ENCODE measurements at places on chromosomes 6 and 20. TPM values are rescaled to one million over a fixed set of nuclear protein-coding genes. Genes with fewer than 3 reads are reported as not detected.
A peak's percentile ranks its signal among the peaks of the same experiment; 100 is the strongest.

- peaks cover 31% of the 10 kb centered on the region for H3K36me3 ChIP-seq
- H3K27me3 ChIP-seq: no peaks in the 10 kb centered on the region
- no peak overlapping the region for H3K4me3 ChIP-seq
- no peak for DNase-seq
- peaks cover 2% of the 10 kb centered on the region for H3K4me1 ChIP-seq
- H3K27ac ChIP-seq: no peak overlapping the region
These were observed 59.5 kb downstream of the SCAF8 start for GRCh38 chr6:154792761-154793160.

DNA sequence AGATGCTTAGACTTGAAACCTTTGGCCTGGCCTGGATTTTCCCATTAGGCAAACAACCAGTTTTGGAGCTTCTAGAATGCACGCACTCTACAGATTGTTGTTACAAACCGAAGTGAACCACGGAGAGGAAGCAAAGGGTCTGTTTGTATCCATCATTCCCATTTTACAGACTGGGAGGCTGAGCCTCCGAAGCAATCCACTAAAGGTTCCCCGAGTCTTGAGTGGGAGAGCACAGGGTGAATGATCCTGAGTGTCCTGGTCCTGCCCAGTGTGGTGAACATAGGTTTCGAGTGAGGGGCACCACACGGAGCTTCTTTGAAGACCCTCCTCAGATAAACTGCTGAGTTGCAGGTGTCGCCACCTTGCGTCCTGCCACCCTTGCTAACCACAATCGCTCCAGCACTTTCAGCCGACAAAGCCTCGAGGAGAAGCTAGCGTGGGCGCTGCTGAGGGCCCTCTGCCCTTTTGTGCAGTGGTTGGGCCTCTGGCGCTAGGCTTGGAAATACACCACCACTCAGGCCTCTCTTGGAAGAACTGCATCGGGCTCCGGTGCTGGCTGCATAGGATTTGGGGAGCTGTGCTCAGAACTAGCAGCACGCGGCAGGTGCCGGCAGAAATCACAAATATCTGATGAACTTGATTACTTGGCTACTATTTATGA is 1.4 kb upstream of the PRDM13 start:
- peaks cover 41% of the 10 kb centered on the region for H3K4me1 ChIP-seq
- peak overlapping the region; percentile 24 for H3K27ac ChIP-seq
- peaks cover 3% of the 10 kb centered on the region for H3K36me3 ChIP-seq
- H3K27me3 ChIP-seq: peaks cover 92% of the 10 kb centered on the region
- no peak for DNase-seq
- no peak overlapping the region for H3K4me3 ChIP-seq

- peaks cover 10% of the 10 kb centered on the region for H3K27me3 ChIP-seq
- no peaks in the 10 kb centered on the region for H3K36me3 ChIP-seq
- no peak for DNase-seq
- no peaks in the 10 kb centered on the region for H3K4me1 ChIP-seq
- no peak overlapping the region for H3K27ac ChIP-seq
These were observed 44.7 kb downstream of the EYA2 start for GRCh38 chr20:46939031-46939965.

- H3K27me3 ChIP-seq: peaks cover 4% of the 10 kb centered on the region
- DNase-seq: no peak
- no peak overlapping the region for H3K4me3 ChIP-seq
- H3K4me1 ChIP-seq: no peaks in the 10 kb centered on the region
- no peaks in the 10 kb centered on the region for H3K36me3 ChIP-seq
These were observed 197.4 kb downstream of the ESR1 start for GRCh38 chr6:152004896-152005295.

TCF15 gene
- not detected for total RNA-seq

DNA sequence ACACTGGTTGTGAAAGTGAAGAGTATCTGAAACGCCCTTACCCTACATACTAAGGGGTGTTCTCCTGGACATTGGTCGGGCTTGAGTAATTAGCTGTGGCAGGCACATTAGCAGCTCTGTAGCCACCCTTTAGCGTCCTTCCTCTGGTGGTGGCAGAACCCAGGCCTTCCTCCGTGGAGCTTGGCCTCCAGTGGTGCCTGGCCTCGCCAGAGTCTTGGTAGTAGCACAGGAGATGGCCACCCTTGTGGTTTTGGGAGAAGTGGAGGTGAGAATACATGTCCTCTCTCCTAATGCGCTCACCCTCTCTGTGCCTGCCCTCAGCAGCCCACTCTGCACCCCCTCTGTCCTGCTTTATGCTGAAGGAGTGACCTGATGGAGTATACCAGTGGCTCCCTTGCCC is 17.6 kb upstream of the UQCC2 start:
- DNase-seq: no peak
- no peak overlapping the region for H3K4me3 ChIP-seq
- peaks cover 21% of the 10 kb centered on the region for H3K27me3 ChIP-seq
- H3K4me1 ChIP-seq: no peaks in the 10 kb centered on the region
- H3K36me3 ChIP-seq: no peaks in the 10 kb centered on the region
- no peak overlapping the region for H3K27ac ChIP-seq

SRMS gene
- total RNA-seq: not detected

KIAA1755 gene
- total RNA-seq: not detected

GRCh38 chr6:92582211-92582610 is 837.1 kb downstream of the EPHA7 start:
- H3K4me1 ChIP-seq: no peaks in the 10 kb centered on the region
- no peaks in the 10 kb centered on the region for H3K27me3 ChIP-seq
- H3K27ac ChIP-seq: no peak overlapping the region
- no peak overlapping the region for H3K4me3 ChIP-seq

GRCh38 chr6:132391391-132392269 is 9.6 kb downstream of the MOXD1 start:
- no peak overlapping the region for H3K4me3 ChIP-seq
- H3K36me3 ChIP-seq: no peaks in the 10 kb centered on the region
- DNase-seq: no peak
- H3K27me3 ChIP-seq: peaks cover 35% of the 10 kb centered on the region
- H3K27ac ChIP-seq: no peak overlapping the region
- H3K4me1 ChIP-seq: no peaks in the 10 kb centered on the region

DNA sequence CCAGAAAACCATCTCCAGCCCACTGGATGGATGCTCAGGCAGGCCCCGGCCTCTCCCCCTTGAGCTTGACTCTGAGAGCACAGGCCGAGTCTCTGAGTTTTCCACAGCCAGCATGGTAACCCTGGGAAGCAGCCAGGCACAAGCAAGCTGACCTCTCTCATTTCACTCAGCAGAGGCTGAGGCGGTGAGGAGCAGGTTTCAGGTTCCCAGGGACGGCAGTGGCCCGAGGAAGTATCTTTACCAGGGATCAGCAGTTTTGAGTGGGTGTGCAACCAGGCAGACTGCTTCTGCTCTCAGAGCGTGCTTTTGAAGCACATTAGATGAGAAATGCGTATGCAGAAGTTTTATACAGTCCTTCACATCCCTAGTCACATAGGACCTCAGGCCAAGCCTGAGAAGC is 12.6 kb downstream of the HCK start:
- no peaks in the 10 kb centered on the region for H3K36me3 ChIP-seq
- H3K4me1 ChIP-seq: peaks cover 14% of the 10 kb centered on the region
- no peak overlapping the region for H3K27ac ChIP-seq
- DNase-seq: no peak
- H3K27me3 ChIP-seq: peaks cover 30% of the 10 kb centered on the region
- no peak overlapping the region for H3K4me3 ChIP-seq

GRCh38 chr6:39114388-39114703 is 640 bp downstream of the SAYSD1 start:
- peaks cover 8% of the 10 kb centered on the region for H3K36me3 ChIP-seq
- peak overlapping the region; percentile 87 for H3K4me3 ChIP-seq
- peaks cover 50% of the 10 kb centered on the region for H3K4me1 ChIP-seq
- peaks cover 2% of the 10 kb centered on the region for H3K27me3 ChIP-seq
- peak overlapping the region; percentile 97 for H3K27ac ChIP-seq
- no peak for DNase-seq

NKX2-4 gene
- total RNA-seq: not detected
